ENCODE measurements at places on chromosomes 5 and 9. TPM values are rescaled to one million over a fixed set of nuclear protein-coding genes. Genes with fewer than 3 reads are reported as not detected.

CTXN3 gene
- not detected for total RNA-seq

C5 gene
- 4.3 TPM for total RNA-seq

RANBP17 gene
- 5.9 TPM for total RNA-seq

GGTA1 gene
- 44.9 TPM for total RNA-seq

CHD1 gene
- total RNA-seq, result 118 TPM

STK32A gene
- total RNA-seq, result 1.0 TPM

TMEM215 gene
- total RNA-seq, result not detected

BTNL8 gene
- 1.8 TPM for total RNA-seq

TAS2R1 gene
- not detected for total RNA-seq

WDR38 gene
- total RNA-seq, result not detected

DOCK8 gene
- 245 TPM for total RNA-seq

AMBP gene
- total RNA-seq, result not detected

FAM81B gene
- not detected for total RNA-seq

CCL21 gene
- 81.8 TPM for total RNA-seq

CXCL14 gene
- 50.3 TPM for total RNA-seq

FAM114A2 gene
- 33.3 TPM for total RNA-seq

TMEM174 gene
- total RNA-seq, result not detected

UGT3A1 gene
- total RNA-seq, result not detected

ZFP2 gene
- 2.0 TPM for total RNA-seq

LRRC26 gene
- not detected for total RNA-seq

PCDHB10 gene
- 2.7 TPM for total RNA-seq

RNF14 gene
- total RNA-seq, result 45.2 TPM

PCDHGB2 gene
- total RNA-seq, result 3.7 TPM

TRIM7 gene
- 1.0 TPM for total RNA-seq

CCL28 gene
- 13.0 TPM for total RNA-seq

GZMA gene
- total RNA-seq, result 19.8 TPM

LECT2 gene
- not detected for total RNA-seq

TSLP gene
- total RNA-seq, result 0.85 TPM

C9orf43 gene
- 0.92 TPM for total RNA-seq

GMCL2 gene
- not detected for total RNA-seq

EGFL7 gene
- 196 TPM for total RNA-seq

SLC46A2 gene
- total RNA-seq, result 1.1 TPM

PCDHGC4 gene
- 2.8 TPM for total RNA-seq

TRMT10B gene
- 8.1 TPM for total RNA-seq

INSL6 gene
- total RNA-seq, result not detected

PCDHB3 gene
- total RNA-seq, result 0.95 TPM

DNM1 gene
- total RNA-seq, result 2.1 TPM

CYSRT1 gene
- not detected for total RNA-seq

Measured in spleen (tissue), 13 donors.